ENCODE measurements at places on chromosomes 3 and 15. TPM values are rescaled to one million over a fixed set of nuclear protein-coding genes. Genes with fewer than 3 reads are reported as not detected.

DNA sequence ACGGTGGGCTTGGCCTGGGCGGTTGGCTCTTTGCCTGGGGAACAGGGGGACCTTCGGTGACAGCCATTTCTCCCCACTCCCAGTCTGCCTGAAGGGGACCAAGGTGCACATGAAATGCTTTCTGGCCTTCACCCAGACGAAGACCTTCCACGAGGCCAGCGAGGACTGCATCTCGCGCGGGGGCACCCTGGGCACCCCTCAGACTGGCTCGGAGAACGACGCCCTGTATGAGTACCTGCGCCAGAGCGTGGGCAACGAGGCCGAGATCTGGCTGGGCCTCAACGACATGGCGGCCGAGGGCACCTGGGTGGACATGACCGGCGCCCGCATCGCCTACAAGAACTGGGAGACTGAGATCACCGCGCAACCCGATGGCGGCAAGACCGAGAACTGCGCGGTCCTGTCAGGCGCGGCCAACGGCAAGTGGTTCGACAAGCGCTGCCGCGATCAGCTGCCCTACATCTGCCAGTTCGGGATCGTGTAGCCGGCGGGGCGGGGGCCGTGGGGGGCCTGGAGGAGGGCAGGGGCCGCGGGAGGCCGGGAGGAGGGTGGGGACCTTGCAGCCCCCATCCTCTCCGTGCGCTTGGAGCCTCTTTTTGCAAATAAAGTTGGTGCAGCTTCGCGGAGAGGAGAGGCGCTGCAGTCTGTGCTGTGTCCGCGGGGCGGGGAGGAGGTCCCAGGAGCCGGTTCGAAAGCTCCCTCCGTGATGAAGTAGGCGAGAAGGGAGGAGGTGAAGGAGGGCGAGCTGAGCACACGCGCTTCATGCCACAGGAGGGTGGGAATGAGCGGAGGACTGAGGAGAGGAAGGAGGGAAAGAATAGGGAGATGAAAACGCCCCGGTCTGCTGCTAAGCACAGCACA is 9.6 kb downstream of the CLEC3B start:
- no peak for DNase-seq

GRCh38 chr3:143483214-143483613 is 363.6 kb downstream of the CHST2 start:
- DNase-seq, result no peak

GRCh38 chr15:33852094-33852493 is 116.2 kb upstream of the CHRM5 start:
- no peak for DNase-seq

Gene MYZAP
- 1.1 TPM for total RNA-seq

DNA sequence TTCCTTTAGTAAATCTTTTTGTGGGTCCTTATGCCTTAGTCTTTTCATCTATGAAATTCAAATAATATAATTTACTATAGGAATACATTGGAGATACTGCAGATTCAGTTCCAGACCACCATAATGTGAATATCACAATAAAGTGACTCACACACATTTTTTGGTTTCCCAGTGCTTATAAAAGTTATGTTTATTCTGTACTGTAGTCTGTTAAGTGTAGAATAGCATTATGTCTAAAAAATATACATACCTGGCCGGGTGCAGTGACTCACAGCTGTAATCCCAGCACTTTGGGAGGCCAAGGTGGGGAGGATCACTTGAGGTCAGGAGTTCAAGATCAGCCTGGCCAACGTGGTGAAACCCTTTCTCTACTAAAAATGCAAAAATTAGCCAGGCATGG is 53.9 kb upstream of the PAQR5 start:
- DNase-seq, result no peak

DNA sequence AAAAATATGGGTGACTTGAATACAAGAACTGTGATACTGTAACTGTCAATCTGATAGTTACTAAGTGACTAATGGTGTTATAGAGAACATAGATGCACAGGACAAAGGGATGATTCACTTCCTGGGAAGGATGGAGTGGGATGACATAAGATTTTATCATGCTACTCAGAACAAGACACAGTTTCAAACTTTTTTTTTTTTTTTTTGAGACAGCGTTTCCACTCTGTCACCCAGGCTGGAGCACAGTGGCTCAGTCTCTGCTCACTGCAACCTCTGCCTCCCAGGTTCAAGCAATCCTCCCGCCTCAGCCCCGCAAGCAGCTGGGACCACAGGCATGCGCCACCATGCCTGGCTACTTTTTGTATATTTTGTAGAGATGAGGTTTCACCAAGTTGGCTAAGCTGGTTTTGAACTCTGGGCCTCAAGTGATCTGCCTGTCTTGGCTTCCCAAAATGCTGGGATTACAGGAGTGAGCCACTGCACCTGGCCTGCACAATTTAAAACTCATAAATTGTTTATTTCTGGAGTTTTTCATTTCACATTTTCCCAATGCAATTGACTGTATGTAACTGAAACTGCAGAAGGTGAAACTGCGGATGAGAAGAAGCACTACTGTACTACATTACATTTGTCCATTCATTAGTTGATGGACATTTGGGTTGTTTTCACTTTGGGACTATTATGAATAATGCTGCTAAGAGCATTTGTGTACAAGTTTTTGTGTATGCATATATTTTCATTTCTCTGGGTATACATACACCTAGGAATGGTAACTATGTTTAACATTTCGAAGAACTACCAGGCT is 40.6 kb downstream of the ADIPOQ start:
- DNase-seq, result peak; percentile 67

GRCh38 chr15:23370578-23370977 is 16.0 kb downstream of the GOLGA8S start:
- DNase-seq, result no peak

Gene SH2D7
- total RNA-seq, result not detected

GRCh38 chr15:91927585-91927984 is 74.1 kb downstream of the SLCO3A1 start:
- DNase-seq, result no peak

GRCh38 chr3:125203731-125204130 is 8.8 kb downstream of the SLC12A8 start:
- DNase-seq, result no peak

Gene MYRIP
- 0.59 TPM for total RNA-seq

GRCh38 chr3:4493941-4494894 is 1.1 kb downstream of the ITPR1 start:
- no peak for DNase-seq

DNA sequence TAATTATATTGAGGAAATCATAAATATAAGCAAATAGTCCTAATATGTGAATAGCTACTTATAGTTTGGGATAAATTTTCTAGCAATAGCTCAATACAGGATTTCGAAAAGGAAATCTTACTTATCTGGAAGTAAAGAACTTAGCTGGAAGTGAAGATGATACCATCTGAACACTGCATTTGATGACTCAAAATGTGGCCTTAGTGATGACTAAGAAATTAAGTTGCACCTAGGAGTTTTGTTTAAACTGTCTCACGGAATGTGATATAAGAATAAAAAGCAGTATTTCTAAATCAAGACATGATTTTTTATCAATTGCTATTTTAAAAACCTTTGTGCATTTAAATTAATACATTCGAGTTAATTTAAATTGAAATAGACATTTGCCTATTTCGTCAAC is 91.2 kb downstream of the EOMES start:
- no peak for DNase-seq

GRCh38 chr15:72994534-72995177 is 57.6 kb upstream of the NEO1 start:
- no peak for DNase-seq

- no peak for DNase-seq
These were observed 133.4 kb upstream of the ZBTB20 start for GRCh38 chr3:115280506-115280905.

DNA sequence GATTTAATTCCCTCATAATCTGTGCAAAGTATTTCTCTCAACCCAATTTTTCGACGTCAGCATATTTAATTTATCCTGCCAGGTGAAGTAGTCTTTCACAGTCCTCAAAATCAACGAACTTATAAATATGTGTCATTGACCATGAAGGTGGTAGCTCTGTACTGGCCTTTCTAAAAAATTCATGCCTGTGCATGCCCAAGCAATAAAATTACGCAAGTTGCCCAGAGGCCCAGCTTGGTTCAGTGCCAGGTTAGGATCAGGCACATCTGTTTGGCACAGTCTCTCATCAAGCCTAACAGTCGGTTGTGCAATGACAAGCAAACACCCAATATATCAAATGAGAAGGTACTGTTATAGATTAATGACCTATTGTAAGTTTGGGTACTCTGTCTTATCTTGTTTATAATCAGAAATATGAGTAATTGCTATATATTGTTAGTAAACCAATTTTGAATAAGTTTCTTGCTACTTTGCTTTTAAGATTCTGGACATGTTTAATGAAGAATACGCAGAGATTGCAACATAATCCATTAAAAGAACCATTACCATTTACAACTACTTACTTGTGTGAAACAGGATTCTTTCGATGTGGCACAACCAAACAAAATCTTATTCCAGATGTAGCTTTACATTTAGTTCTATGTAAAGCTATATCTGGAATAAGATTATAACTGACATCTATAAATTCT is 159.0 kb upstream of the IL12A start:
- DNase-seq, result no peak

- DNase-seq, result no peak
These were observed 460.3 kb upstream of the ZNF717 start for GRCh38 chr3:76245622-76246021.

DNA sequence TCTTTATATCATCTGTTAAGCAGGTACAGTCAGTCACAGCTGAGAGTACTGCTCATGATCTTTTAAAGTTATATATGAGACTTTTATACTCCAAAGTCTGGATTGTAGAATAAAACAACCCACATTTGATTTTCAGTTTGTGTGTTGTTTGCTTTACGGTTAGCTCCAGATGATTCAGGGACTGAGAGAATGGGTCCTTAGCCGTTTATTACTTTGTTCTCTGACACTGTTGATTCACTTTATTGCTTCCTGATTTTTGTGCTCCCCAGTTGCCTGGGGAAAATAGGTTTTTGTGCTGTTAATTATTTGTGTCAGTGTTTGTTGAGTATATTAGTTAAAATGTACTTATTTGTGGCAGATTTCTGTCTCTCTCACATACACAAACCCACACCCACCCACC is 8.6 kb upstream of the EBLN2 start:
- no peak for DNase-seq

DNA sequence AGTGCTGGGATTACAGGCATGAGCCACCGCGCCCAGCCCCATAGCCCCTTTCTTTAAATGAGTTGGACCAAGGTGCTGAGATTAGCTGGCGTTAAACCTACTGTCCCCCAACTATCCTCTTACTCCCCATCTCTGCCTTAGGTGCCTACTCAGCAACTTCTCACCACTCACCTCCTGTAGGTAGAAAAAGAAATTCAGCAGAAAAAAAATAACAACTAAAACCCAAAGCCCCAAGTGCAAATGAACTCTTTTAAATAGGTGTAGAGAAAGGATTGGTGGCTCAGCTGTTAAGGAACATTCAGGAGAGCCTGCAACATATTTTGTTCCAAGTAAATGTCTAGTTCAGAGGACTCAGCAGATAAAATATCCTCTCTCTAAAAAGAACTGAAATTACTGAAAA is 19.5 kb downstream of the SAMD7 start:
- no peak for DNase-seq

GRCh38 chr3:124275412-124275811 is 283.5 kb upstream of the ROPN1 start:
- no peak for DNase-seq

GRCh38 chr3:184765730-184766074 is 46.3 kb upstream of the VPS8 start:
- DNase-seq, result no peak

- no peak for DNase-seq
These were observed 4.6 kb downstream of the IGDCC3 start for GRCh38 chr15:65373163-65373651.

GRCh38 chr3:39419742-39420315 is 13.3 kb downstream of the RPSA start:
- no peak for DNase-seq

DNA sequence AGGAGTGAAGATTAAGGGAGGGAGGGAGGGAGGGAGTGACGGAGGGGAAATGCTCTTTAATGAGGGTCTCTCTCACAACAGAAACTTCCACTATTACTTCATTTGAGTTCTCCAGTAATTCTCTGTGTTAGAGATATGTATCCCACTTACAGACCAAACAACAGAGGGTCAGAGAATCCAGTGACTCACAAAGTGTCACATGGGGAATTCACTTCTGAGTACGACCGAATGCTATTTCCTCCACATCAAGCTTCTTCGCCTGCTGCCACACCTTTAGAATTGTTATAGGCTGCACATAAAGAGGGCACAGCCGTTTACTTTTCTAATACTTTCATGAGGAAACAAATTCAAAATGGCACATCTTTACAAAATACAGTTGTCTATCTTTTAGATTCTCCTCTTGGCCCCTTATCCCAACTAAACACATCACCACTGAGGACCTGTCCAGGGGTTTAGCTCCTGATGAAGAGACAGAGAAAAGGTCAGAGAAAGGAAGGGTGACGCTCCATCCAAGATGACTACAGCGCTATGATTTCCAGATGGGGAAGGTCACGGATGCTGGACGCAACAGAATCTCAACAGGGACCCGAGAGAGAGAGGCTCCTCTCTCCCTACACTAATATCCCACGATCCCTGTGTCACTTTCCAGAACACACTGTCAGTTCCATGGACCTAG is 119.0 kb downstream of the XXYLT1 start:
- DNase-seq, result peak; percentile 73

GRCh38 chr3:15896500-15896899 is 98.7 kb upstream of the ANKRD28 start:
- no peak for DNase-seq

Gene TRPM1
- total RNA-seq, result not detected

GRCh38 chr3:197736010-197736490 is 654 bp downstream of the RUBCN start:
- no peak for DNase-seq

DNA sequence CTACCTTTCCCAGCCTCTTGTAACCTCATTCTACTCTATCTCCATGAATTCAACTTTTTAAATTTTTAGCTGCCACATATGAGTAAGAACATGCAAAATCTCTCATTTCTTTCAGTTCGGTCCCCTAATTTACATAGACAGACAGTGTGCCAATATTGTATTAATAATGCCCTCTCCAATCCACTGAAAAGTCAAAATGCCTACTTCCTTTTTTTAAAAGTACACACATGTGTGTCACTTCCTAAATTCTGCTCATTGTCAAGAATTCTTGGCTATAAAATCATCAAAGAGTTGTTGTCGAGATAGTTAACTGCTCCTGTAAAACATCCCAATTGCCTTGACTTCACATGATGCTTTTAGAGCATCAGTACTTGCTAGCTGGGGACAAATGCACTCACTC is 84.2 kb upstream of the IL12A start:
- no peak for DNase-seq

GRCh38 chr3:174891524-174892203 is 32.5 kb downstream of the NAALADL2 start:
- no peak for DNase-seq

- DNase-seq, result no peak
These were observed 33.4 kb upstream of the RSL24D1 start for GRCh38 chr15:55230051-55230670.
